GM03348 (cell line): ENCODE measurements at places on chromosomes 5 and 9.

GRCh38 chr5:180586870-180587269 is 4.4 kb downstream of the SCGB3A1 start:
- DNase-seq: no peak

DNA sequence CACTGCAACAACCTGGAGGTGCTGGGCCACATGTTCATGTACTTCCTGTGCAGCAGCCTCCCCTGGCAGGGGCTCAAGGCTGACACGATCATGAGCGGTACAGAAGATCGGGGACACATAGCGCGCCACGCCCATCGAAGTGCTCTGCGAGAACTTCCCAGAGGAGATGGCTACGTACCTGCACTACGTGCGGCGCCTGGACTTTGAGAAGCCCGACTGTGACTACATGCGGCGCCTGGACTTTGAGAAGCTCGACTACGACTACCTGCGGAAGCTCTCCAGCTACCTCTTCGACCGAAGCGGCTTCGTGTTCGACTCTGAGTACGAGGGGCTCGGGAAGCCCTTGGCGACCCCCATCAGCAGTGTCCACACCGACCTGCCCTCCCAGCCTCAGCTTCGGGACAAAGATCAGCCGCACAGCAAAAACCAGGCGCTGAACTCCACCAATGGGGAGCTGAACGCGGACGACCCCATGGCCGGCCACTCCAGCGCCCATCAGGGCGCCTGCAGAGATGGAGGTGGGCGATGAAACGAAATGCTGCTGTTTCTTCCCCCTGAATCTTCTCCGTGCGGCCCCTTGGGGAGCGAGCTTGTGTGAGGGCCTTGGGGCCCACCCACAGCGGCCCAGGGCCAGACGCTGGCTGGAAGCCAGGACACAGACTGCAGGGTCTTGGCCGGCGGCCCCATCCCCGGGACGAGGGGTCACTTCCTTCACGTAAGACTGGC is 56.5 kb downstream of the JAK2 start:
- DNase-seq: no peak

DNA sequence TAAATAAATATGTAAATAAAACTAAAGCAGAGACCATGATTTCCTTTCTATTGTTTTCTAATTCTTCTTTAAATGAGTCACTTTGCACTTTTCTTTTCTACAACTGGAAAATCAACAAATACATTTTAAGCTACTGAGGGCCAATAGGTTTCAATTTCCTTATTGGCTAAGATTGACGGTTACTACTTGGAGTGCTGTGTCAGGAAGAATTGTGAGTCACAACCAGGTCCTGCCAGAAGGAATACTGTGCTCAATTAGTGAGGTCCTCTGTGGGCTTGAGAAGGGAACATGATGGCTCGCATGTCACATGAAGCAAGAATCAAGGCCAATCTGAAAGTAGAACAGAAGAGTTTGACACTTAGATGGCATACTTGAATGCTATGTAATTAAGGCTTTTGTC is 110.8 kb downstream of the HMHB1 start:
- DNase-seq: peak; percentile 55

DNA sequence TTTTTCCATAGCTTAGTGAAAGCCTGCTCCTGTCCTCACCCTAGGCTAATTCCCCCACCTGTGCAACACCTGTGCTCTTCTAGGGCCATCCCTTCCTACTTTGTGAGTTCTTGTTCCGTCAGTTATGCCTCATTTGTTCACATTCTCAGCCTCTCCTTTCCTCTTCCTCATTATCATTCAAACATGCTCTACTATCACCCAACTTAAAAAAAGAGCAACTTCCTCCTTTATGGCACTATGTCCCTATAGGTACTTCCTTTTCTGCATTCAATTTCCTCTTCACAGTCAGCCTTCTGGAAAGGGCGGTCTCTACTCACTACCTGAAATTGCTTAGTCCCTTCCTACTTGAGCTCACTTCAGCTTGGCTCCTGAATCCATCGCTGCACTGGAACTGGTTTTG is 111.8 kb upstream of the LHFPL2 start:
- no peak for DNase-seq

DNA sequence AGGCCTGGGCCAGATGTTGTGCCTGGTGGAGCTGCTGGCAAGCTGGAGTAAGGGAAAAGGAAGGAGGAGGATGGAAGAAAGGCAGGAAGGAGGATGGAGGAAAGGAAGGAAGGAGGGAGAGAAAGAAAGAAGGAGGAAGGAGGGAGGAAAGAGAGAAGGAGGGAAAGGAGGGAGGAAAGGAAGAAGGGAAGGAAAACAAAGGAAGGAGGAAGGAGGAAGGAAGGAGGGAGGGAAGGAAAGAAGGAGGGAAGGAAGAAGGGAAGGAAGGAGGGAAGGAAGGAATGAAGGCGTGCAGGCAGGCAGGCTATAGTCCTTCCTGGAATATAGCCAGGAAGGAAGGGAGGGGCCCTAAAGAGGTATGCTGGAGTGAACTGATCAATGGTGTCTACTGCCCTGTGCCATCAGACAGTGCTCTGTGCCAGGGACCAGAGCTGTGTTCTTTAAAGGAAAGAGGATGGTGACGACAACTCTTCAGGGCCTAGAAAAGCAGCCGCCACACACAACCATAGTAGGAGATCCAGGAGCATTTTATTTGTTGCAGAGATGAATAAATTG is 61.4 kb upstream of the UBTD2 start:
- no peak for DNase-seq

GRCh38 chr9:126721564-126721981 is 83.3 kb upstream of the ZBTB43 start:
- no peak for DNase-seq

DNA sequence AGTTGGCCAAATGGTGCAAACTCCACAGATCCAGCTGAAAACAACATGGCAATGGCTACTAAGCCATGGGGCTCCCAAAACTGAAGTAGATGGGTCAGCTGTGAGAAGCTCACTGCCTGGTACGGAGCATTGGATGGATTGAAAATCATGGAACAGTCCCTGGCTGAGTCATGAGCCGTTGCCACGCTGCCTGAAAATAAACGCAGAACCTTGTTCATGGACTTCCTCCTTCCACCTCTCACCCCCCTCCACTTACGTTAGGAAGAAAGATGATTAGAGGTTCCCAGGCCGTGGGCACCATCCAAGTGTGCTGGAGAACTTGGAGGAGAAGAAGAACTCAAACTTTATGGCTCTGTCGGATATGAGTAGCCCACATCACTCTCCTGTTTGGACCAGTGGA is 6.8 kb upstream of the DIPK1B start:
- DNase-seq: no peak

DNA sequence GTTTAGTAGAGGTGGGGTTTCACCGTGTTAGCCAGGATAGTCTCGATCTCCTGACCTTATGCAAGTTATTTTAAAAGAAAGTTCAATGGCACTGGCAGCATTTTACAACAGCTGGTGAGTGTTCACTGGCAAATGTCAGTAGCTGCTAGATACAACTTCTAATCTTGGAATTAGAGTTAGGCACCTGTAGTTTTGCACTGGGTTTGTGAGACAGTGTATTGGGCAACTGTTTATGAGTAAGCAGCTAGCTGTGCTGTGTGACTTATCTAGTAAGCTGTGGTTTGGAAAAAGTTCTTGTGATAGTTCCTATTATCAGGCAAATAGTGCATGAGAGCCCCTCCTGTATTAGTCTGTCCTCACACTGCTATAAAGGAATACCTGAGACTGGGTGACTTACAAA is 61.5 kb downstream of the UBE2QL1 start:
- DNase-seq: no peak

DNA sequence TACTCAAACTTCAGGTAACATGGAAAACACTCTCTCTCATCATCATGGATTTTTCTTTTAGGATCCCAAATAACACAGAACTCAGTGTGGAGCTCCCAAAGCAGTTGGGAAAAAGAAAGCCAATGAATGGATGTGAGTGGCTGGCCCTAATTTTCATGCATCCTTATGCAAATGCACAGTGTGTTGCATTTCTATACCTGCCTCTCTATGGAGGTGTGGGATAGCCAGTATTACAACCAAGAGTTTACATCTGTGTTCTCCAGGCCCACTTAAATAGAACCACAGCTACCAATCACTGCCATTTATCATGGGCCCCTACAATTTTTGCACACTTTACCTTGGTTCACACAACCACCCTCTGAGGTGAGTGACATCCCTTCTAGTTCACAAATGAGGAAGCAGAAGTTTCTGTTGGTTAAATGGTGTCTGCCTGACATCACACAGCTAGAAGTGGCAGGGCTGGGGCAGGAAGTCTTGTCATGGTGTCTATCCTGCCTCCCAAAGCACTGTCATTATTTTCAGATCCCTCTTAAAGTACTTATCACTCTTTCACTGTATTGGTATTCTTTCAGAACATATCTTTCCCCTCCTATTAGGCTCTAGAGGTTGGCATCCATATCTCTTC is 17.3 kb downstream of the MAMDC2 start:
- no peak for DNase-seq

DNA sequence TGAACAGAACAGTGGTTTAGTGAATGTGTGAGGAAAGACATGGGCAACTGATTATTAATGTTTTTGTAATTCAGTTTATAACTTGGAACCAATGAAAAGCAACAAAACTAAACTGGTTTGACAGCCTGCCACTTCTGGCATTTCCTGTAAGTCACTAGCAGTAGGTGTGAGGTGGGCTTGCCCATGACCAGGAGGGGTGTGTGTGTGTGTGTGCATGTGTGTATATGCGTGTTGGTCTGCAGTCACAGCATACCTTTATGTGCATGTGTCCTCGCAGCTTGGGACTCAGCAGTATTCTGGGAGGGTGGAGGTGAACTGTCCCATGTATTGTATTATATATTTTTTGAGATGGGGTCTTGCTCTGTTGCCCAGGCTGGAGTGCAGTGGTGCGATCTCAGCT is 32.3 kb downstream of the OTULIN start:
- no peak for DNase-seq

DNA sequence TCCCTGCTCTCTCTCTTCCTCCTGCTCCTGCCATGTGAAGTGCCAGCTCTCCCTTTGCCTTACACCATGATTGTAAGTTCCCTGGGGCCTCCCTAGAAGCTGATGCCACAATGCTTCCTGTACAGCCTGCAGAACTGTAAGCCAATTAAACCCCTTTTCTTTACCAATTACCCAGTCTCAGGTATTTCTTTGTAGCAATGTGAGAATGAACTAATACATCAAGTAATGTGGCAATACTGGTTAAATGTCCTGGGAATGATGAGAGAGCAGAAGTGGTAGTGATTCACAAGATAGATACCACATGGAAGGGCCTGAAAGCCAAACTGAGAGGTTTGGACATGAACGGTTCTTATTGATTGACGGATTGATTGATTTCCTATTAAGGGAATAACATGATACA is 62.6 kb upstream of the IL12B start:
- DNase-seq: no peak

DNA sequence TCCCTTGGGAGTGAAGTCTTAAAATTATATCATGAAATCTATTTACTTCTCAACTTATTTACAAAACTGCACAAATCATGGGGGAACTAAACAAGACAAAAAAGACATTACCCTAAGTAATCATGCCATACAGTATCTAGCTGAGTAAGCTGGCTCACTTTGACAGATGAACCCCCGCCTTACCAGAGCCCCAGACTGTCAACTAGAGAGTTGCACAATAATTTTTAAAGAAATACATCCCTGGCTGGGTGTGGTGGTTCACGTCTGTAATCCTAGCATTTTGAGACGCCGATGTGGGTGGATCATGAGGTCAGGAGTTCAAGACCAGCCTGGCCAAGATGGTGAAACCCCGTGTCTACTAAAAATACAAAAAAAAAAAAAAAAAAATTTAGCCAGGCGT is 62.3 kb downstream of the LPAR1 start:
- DNase-seq: no peak

DNA sequence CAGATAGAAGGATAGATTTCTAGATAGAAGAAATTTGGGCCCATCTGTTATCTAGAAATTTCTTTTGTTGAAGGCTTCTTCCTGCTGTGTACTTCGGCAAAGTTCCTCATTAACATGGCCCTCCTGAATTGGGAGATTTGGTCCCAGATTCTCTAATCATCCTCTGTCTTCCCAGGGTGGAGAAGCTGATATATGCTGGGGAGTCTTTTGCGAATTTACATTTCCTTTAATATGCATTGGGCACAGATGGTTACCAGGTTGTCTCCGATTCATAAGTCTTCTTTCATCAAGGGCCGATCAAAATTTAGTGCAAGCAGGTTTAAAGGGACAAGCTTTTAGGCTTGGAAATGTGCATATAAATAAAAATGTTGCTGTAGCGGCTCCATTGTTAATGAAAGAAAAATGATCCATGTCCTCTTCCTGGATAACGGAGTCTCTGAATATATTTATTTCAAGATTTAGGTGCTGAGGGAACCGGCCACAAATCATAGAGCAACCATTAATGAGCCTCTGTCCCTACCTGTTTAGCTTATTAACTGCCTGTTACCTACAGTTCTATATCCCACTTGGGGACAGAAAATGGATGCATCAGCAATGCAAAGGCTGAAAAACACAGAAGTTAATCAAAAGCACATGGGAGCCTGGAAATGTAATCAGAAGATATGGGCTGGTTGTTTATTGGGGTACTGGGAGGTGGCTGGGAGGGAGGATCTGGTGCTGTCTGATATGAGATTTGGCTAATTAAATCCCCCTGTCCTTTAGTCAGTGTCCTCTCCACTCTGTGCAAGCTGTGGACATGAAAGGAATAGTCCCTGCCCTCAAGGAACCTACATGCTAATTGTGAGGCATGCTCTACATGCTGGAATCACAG is 234.7 kb downstream of the MAN2A1 start:
- DNase-seq: no peak

GRCh38 chr9:29214154-29214689 is 1640.9 kb upstream of the C9orf72 start:
- DNase-seq: peak; percentile 1

DNA sequence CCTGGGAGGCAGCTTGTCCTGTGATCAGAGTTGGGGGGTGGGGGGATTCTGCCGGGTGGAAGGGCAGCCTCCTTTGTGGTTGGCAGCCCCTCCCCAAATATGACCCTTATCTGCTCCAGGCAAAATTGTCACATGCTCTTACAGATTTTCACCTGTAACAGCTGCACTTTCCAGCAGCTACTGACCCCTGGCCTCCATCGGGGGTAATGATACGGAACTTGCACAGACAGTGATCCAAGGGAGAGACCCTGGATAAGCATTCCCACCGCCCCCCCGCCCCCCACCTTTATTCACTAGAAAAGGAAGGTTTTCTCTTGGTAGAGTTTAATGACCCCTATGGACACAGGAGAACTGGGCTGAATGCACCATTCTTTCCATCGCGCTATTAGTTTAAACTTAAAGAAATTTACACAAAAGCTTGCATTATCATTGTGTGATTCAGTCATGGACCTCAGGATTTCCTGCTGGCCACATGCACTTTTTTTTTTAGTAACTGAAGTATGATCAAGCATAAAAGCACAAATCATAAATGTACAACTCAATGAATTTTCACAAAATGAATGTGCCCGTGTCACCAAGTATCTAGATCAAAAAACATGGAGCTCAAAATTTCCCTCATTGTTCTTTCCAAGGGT is 10.7 kb upstream of the ZBTB34 start:
- DNase-seq: no peak
